ENCODE measurements at places on chromosomes 12 and 14.

- DNase-seq, result no peak
These were observed 18.5 kb downstream of the RHOF start for GRCh38 chr12:121774968-121775474.

GRCh38 chr12:30613119-30613830, 82.4 kb downstream of the IPO8 start:
- peak; percentile 82 for DNase-seq

DNA sequence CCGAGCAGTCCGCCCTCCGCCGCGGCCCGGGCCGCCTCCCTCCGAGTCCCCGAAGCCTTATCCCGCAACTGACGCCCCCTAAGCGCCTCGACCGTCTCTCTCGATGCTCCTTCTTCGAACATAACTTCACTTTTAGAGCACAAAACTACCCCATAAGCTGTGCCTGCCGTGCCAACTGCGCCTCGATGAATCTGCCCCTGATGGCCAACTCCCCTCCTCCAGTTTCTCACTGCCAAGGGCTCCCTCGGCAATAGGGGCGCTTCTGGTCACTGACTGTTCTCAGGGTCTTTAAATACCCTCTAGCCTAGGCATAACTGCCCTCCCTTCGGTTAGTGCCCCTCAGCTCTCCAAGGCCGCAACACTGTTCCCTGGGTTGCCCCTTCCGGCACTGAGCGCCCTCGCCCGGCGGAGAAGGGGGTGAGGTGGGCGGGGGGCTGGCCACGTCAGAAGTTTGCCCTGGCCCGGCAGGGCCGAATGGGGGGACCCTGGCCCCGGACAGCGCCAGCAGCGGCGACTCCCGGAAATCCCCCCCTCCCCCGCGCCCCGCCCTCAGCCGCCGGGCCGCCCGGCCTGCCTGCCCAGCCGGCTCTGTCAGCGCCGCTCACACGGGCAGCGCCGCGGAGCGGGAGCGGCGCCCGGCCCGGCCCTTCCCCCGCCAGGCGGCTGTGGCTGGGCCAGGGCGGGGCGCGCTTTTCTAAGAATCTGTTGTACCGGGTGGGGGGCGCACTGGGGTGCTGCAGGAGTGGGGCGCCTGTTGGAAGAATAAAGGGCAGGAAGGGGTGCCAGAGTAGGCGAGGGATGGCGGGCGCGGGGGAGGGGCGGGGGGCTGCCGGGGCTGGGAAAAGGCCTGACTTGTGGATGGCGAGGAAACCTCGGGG, 10.6 kb downstream of the RARG start:
- peak; percentile 63 for DNase-seq

GRCh38 chr12:125280482-125281377, 215.5 kb downstream of the AACS start:
- no peak for DNase-seq

- DNase-seq, result peak; percentile 63
These were observed 23.1 kb downstream of the EXD2 start for GRCh38 chr14:69214393-69214792.

- peak; percentile 0 for DNase-seq
These were observed 40.3 kb downstream of the NELL2 start for GRCh38 chr12:44835641-44836379.

DNA sequence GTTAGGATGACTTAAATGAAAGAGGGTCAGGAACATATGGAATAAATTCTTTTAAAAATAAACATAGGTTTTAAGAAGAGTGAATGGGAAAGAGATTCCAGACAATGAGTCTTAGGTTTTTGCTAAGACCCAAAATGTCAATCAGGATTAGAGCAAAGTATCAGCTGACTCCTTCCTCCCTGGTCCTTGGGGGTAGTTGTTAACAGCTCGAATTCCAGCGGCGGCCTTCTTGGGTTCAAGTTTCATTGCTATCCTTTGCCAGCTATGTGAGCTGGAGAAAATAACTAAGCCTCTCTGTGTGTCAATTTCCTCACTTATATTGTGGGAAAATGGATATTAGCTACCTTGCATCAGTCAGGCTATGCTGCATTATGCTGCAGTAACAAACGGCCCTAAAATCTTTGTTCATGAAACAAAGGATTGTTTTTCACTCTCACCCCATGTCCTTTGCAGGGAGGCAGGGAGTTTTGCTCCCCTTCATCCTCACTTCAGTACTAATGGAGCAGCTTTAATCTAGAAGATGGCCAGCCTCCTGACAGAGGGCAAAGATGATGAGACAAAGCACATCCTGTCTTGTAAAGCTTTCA, 83.8 kb upstream of the RFLNA start:
- peak; percentile 56 for DNase-seq

- DNase-seq, result peak; percentile 74
These were observed 25.0 kb downstream of the NTF3 start for GRCh38 chr12:5456906-5457305.

DNA sequence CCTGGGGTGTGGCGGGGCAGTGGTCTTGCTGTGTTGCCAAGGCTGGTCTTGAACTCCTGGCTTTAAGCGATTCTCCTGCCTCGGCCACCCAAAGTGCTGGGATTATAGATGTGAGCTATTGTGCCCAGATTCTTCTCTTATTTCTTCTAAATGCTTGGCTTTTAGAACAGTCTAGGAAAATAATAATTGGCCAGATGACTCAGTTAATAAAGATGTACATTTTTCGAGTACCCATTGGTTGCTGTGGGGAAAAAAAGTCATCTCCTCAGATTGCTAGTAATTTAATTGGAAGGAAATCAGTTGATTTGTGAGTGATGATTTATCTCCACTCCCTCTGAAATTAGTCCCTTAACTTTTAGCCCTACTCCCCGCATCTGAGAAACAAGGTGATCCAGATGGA, 45.5 kb downstream of the CHST11 start:
- DNase-seq, result no peak

DNA sequence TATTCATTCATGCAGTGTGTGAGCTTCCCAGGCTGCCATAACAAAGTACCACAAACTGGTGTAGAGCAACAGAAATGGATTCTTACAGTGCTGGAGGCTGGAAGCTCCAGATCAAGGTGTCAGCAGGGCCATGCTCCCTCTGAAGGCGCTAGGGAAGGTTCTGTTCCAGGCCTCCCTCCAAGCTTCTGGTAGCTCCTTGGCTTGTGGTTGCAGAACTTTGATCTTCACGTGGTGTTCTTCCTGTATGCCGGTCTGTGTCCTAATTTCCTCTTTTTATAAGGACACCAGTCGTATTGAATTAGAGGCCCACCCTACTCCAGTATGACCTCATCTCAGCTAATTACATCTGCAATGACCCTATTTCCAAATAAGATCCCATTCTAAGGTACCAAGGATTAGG, 3.1 kb downstream of the OTUB2 start:
- DNase-seq, result no peak

DNA sequence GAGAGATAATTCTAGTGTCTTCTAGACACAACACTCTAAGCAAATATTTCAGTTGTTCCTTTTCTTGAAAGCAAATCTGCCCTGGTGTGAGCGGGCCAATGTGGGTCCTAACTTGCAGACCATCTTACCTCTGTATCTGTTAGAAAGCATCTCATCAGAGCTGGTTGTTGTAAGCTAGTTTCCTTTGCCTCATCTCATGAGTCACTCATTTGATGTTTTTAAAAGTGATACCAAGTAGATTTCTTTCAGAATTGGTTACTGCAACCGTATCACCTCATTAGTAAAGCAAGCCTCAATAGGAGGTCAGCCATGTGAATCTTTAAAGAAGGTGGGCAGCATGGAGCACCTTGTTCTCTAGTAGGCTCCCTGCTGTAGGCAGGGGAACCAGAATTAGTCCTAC, 78.6 kb downstream of the DAAM1 start:
- peak; percentile 57 for DNase-seq

- DNase-seq, result no peak
These were observed 45.0 kb upstream of the CCDC91 start for GRCh38 chr12:28145216-28145615.

- peak; percentile 44 for DNase-seq
These were observed 6.2 kb upstream of the OAS1 start for GRCh38 chr12:112900298-112901145.

DNA sequence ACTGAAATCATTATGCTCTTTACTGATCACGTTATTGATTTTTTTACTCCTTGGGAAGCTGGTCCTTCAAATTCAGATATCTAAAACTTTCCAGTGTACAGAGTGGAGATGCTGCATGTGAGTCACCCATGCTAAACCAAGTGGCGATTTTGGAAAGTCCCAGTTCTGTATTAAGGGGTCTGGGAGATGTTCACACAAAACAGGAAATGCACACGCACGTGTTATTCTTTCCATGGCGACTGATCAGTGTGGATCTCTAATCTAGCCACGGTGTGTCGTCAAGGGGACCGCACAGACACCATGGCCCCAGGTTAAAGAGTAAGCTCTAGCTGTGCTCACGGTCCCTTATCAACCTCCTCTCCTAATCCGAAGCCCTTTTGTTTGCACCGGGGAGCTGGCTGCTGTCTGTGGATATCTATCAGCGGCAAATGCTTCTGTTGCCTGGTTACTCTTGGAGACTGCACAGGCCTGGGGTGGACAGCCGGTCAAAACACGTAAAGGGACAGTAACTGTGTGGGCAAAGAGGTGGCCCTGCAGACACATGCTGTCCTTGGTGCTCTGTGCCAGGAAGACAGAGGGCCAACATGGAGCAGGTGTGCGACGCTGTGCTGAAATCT, 96.6 kb downstream of the RIMBP2 start:
- DNase-seq, result no peak

GRCh38 chr14:101357038-101357437, 204.3 kb upstream of the DIO3 start:
- no peak for DNase-seq

DNA sequence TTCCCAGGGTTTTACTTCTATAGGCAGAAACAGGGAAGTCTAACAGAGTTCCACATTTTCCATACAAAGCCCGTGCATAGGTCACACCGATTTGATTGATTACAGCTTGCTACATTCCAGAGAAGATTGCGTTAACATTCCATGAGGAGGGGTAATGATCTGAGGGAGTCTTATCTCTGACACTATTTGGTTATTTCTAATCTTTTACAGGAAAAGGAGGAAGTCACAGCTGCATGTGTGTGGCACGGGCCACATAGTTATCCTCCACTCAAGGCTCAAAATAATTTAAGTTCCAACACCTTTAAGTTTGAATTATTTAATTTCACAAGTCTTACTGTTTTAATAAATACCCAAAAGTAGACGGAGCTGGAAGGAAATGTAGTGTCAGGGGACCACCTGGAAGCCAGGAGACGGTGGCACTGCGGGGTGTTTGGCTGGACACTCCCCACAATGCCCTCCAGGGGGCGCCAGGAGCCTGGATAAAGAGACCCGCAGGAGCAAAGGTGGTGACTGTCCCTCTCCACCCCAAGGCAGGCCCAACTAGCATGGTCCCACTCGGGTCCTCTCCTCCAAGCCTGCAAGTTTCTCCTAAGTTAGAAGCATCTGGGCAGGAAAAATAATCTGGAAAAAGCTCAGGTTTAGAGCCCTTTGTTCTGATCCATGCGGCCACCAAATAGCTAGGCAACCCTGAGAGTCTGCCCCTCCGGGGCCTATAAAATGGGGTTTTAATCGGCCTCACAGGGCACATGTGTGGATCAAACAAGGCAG, 20.2 kb downstream of the KRT8 start:
- DNase-seq, result no peak

GRCh38 chr12:6959058-6959804, 8.1 kb downstream of the PTPN6 start:
- DNase-seq, result no peak

- DNase-seq, result no peak
These were observed 5.3 kb downstream of the SPRYD3 start for GRCh38 chr12:53073881-53074280.

DNA sequence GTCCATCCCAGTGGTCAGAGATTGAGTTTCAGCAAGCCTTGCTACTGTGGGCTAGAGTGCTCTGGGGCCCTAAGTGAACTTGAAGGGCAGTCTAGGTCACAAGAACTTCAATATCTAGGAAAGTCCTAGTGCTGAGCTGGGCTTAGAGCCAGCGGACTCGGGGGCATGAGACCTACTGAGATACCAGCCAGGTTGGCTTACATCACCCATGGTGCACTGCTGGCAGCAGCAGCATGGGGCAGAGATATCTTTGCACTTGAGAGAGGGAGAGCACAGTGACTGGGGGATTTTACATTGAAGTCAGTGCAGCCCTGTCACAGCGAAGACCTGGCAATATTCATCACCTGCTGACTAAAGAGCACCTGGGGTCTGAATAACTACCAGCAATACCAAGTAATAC, 158.3 kb upstream of the PRKD1 start:
- DNase-seq, result no peak

GRCh38 chr12:106506691-106507090, 76.1 kb upstream of the RFX4 start:
- DNase-seq, result no peak

- peak; percentile 83 for DNase-seq
These were observed 8.5 kb upstream of the AMIGO2 start for GRCh38 chr12:47088021-47088944.

- DNase-seq, result peak; percentile 99
These were observed 104.5 kb downstream of the TGFB3 start for GRCh38 chr14:75877292-75877691.

DNA sequence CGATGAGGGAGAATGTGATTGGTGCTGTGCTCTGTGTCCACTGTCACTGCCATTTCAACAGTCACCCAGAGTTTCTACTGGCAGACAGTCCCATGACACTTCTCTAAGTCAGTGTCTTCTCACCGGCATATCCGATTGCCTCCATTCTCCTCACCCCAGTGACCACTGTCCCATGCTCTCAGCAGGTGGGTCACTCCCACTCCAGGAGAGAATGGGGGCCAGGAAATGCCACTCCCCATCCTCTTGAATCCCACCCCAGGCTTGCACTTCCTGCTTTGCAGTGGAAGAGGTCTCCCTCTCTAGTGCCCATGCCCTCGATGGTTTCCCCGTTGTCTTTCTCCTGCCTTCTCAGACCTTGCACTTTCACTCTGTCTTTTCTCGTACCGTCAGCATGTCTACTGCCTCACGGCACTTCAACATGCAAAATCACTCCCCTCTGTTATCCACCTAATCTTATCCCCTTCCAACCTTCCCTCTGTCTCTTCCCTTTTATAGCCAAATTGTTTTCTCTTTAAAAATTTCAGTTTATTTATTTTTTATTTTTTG, 2.2 kb upstream of the EP400 start:
- no peak for DNase-seq

DNA sequence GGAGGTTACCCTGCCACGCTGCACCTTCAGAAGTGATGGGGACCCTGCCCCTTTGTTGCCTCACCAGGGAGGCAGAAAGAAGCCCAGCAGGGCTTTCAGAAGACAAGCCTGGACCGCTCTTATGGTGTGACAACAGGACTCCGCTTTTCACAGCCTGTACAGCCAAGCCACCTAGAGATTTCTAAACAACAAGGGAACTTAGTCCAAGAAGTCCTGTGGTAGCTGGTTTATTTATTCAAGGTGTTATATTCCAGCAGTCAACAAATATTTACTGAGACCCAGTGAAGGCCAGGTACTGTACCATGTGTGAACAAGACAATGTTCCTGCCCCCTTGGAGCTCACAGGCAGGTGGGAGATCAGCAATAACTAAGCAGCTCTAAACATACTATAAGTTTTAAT, 4.0 kb upstream of the TMEM229B start:
- no peak for DNase-seq

Data from iris pigment epithelial cell (primary cell).